ENCODE measurements at places on chromosomes 13 and 19.

DNA sequence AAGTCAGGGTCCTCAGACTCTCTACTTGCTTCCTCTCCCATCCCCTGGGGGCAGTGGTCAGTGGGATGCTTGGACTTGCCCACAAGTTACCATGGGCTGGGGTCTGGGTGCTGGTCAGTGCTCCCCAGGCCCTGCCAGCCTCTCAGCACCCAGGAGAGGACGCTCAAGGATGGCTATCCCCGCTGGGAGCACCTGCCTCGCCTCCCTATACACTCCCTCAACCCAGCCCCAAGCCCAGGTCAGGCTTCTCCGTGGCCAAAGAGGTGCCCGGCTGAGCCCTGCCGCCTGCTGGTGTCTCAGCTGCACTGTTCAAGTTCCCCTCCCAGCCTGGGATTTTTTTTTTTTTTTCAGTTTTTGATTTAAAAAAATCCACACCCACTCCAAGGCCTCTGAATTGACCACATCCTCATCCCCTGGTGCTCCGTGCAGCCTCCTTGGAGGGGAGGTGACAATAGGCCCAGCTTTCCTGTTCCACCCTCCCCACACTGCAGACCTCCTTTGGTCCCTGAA is 10.8 kb downstream of the F2RL3 start:
- peak; percentile 80 for DNase-seq

DNA sequence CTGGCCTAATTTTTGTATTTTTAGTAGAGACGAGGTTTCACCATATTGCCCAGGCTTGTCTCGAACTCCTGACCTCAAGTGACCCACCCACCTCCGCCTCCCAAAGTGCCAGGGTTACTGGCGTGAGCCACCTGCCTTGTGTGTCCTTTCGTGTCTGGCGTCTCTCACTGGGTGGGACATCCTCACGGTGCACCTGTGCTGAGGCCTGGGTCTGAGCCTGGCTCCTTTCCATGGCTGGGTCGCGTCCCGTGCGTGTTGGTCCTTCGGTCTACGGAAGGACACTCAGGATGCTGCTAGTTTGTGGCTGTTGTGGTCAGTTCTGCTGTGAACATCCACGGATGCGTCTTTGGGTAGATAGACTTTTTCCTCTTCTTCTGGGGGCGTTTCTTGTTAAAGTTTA is 19.6 kb downstream of the PIAS4 start:
- DNase-seq: no peak

DNA sequence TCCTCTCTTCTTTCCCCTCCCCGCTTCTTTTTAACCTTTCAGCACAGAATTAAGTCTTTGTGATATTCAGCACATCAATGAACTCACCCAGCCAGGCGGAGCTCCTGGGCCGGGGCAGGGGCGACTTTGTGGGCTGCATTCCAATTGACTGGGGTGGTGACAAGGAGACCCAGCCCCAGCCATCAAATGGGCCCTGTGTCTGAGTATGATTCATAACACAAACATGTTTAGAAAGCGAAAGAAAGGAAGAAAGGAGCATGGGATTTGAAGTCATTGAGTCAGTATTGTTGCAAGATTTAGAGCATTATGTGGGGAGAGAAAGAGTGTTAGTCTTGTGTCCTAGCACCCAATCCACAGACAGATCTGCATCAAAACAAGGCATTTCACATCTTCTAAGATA is 185.3 kb downstream of the LHFPL6 start:
- no peak for DNase-seq

DNA sequence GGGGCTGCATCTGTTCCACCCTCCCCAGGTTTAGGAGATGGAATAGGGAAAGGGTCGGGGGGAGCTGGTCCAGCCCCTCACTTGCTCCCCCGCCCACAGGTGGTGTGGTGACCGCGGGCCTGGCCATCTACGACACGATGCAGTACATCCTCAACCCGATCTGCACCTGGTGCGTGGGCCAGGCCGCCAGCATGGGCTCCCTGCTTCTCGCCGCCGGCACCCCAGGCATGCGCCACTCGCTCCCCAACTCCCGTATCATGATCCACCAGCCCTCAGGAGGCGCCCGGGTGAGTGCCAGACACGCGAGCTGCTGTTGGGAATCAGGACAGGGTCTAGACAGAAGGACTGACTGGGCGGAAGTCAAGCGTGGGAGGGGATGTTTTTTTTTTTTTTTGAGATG is 3.0 kb downstream of the CLPP start:
- DNase-seq: no peak

DNA sequence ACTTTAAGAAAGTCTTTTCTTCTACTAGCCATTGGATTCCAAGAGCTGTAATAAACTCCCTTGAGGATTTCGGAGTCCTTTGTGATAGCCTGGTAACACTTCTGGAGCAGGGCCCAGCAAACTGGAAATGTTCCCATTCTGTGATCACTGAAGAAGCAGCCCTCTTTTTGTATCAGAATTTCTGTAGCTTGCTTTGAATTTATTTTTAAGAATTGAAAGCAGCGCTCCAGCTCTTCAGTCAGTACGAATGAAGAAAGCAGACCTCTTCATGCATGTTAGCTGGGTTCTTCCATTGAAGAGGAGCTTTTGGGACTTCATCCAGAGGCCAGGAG is 141.5 kb downstream of the AKAP11 start:
- no peak for DNase-seq

- DNase-seq: no peak
Observed at GRCh38 chr13:46698014-46698413, 98.9 kb downstream of the ESD start.

GRCh38 chr19:42095814-42096230 is 19.9 kb downstream of the ZNF574 start:
- DNase-seq: no peak

DNA sequence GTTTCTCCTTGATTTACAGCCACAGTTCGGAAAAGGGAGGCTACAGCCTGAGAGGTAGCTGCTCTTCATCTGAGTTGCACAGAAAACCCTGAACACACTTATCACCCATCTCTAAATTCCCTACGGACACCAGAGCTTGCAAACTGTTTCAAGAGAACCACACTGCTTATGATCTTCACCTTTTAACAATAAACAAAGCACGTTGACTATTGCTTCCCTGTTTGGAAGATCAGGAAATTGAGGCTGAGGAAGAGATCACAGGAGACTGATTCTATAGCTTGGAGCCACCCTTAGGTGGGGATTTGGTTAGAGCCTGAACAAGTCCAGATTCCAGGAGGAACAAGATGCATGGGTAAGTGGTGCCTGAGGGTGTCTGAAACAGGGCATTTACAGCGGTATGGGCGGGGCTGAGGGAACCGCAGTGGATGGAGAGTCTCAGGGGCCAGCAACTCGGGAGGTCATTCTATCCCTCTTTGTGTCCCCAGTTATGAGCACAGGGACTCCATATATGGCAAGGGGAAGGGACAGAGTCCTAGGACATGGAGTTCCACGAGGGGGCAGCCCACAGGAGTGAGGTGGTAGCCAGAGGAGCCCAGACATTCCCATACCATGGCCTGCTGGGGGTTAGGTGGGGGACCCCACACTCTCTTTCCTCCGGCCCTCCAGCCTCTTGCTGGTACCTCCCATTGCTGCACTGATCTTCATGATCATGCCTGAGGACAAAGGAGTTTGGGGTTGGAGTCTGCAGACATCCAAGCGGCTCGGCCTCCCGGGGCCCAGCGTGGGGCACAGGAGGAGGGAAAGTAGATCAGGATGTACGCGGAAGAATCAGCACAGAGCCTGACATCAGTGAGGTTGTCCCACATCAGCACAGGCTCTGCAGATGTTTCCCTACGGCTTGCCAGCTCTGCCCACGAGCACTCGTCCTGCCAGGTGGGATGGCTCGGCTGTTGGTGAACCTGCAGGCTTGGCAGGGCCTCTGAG is 162.3 kb upstream of the ZNF536 start:
- no peak for DNase-seq

DNA sequence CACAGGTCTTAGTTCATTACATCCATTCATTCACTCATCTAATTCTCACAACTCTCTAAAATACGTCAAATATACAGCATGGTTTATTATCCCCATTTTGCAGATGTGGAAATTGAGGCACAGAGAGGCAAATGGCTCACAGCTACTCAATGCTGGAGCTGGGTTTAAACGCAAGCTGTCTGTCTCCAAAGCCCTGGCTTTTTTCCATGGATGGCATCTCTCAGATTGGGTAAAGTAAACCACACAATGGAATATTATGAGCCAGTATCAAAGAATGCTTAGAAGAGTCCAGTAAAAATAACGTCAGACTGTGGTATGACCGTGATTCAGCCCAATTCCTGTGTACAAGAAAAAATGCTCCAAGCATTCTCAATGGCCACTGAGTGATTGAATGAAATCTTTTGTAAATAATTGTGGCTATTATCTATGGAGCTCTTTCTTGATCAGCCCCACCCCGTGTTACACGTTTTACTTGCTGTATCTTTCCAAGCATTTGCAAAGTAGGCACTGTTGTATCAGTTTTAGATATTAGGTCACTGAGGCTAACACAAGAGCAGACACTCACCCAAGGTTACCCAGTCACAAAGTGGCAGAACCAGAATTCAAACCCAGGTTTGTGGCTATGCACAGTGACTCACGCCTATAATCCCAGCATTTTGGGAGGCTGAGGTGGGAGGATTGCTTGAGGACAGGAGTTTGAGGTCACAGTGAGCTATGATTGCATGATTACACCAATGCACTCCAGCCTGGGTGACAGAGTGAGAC is 5.5 kb upstream of the ACP7 start:
- no peak for DNase-seq

- no peak for DNase-seq
Observed at GRCh38 chr13:110669036-110669435, 36.9 kb downstream of the CARS2 start.

- DNase-seq: no peak
Observed at GRCh38 chr19:13974073-13974472, 21.8 kb downstream of the DCAF15 start.

- no peak for DNase-seq
Observed at GRCh38 chr13:24734950-24735349, 29.0 kb upstream of the RNF17 start.

DNA sequence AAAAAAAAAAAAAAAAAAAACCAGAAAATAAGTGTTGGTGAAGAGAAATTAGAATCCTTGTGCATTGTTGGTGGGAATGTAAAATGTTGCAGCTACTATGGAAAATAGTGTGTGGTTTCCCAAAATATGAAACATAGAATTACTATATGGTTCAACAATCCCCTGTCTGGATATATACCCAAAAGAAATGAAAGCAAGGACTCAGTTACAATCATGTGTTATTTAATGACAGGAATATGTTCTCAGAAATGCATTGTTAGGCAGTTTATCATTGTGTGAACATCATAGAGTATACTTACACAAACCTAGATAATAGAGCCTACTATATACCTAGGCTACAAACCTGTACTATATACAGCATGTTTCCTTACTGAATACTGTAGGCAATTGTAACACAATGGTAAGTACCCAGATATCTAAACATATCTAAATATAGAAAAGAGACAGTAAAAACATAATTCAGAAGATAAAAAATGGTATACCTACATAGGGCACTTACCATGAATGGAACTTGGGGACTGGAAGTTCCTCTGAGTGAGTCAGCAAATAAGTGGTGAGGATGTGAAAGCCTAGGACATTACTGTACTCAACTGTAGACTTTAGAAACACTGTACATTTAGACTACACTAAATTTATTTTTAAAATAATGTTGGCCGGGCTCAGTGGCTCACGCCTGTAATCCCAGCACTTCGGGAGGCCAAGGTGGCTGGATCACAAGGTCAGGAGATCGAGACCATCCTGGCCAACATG is 25.7 kb upstream of the SLC7A1 start:
- DNase-seq: no peak

- DNase-seq: no peak
Observed at GRCh38 chr13:42420304-42420703, 148.4 kb downstream of the AKAP11 start.

- DNase-seq: no peak
Observed at GRCh38 chr13:31949486-31949885, 82.1 kb upstream of the FRY start.

GRCh38 chr19:55336101-55336500 is 3.6 kb upstream of the KMT5C start:
- DNase-seq: no peak

- DNase-seq: no peak
Observed at GRCh38 chr13:18965347-18965855, 216.2 kb downstream of the TUBA3C start.

DNA sequence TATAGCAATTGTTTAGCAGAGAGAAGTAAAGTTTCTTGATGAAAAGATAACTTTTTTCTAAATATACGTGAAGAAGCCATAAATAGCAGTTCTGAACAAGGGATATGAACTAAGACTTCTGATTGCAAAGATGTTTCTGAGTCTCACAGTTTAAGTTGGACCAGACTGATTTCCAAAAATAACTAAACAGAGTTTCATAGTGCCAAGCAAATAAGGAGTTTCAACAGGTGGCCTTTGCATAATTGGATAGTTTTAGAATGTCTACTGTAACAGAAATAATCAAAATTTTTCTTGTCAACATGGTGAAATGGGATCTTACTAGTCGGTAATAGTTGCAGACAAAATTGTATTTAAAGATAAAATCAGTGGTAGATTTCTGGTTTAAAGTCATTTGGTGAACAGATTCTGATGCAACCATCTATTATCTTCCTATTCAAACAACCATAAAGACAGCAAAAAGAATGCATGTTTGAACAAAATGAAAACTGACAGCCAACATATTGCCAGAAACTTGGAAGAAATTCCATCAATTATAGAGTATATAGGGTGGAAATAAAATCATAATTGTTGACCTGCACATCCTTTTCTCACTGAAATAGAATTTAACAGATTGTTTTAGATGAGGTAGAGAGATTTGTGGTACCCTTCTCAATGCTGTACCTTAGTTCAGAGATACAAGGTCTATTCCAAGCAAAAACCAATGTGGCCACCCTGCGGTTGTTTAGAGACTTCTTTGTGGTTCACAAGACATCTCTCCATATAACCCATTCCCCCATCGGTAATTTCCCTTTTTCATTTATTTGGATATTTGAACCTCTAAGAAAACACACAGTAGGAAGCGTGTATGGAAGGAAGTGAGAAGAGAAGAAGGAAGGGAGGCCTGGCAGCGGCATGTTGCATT is 275.3 kb downstream of the COG6 start:
- no peak for DNase-seq

GRCh38 chr19:49469828-49470614 is 4.0 kb upstream of the FLT3LG start:
- DNase-seq: peak; percentile 57

DNA sequence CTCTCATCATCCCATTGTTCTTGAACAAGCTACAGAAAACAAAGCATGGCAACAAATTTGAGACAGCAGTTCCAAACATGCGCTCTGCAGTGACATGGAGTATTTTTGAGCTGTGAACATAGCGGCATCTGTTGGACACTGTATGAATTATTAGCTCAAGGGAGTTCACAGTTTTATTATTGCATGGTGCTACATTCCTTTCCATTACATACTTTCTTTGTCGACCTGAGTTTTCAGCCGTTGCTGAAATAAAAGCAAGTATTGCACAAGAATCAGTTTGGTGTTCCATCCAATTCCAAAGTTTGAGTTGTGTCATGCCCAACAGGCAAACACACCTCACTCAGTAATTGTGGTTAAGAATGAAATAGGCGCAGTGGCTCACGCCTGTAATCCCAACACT is 30.1 kb upstream of the METTL21C start:
- peak; percentile 52 for DNase-seq

GRCh38 chr13:110209950-110210603 is 96.9 kb downstream of the COL4A1 start:
- DNase-seq: no peak
